Esophagus squamous epithelium (tissue), 5 donors: ENCODE measurements at places on chromosomes 13 and 19.

DNA sequence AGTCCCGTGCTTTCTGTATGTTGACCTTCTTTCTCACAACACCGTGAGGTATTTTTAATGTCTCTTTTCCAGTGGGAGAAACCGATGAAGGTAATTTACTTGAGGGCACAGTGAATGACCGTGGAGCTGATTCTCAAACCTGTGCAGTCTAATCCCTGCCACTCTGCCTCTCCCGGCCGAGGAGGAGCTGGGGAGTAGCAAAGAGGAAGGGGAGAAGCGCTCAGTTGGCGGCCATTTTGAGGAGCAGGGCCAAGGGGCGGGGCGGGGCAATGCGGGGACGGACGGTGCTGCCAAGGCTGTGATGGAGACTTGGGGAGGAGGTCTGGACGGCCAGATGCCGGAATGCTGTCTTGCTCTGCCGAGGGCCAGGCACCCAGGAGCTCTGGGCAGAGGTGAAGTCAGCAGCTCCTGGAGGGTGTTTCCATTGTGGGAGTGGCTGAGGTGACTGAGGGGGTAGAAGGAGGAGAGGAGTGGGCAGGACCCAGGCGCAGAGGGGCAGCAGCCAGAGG is 12.4 kb upstream of the RANBP3 start:
- H3K27me3 ChIP-seq: no peaks in the 10 kb centered on the region

- H3K4me1 ChIP-seq: peaks cover 44% of the 10 kb centered on the region
- DNase-seq: no peak
- H3K4me3 ChIP-seq: no peak overlapping the region
- H3K27ac ChIP-seq: peak overlapping the region; percentile 86
- no peaks in the 10 kb centered on the region for H3K27me3 ChIP-seq
These were observed 80.0 kb downstream of the KDM4B start for GRCh38 chr19:5048727-5049553.

GRCh38 chr19:10424011-10424637 is 3.8 kb downstream of the PDE4A start:
- H3K36me3 ChIP-seq: no peaks in the 10 kb centered on the region
- H3K4me1 ChIP-seq: peaks cover 28% of the 10 kb centered on the region
- peak overlapping the region; percentile 19 for H3K4me3 ChIP-seq
- H3K27ac ChIP-seq: peak overlapping the region; percentile 7
- DNase-seq: no peak

GRCh38 chr19:29795461-29796172 is 16.2 kb upstream of the CCNE1 start:
- H3K27me3 ChIP-seq: no peaks in the 10 kb centered on the region
- no peaks in the 10 kb centered on the region for H3K36me3 ChIP-seq
- DNase-seq: no peak

DNA sequence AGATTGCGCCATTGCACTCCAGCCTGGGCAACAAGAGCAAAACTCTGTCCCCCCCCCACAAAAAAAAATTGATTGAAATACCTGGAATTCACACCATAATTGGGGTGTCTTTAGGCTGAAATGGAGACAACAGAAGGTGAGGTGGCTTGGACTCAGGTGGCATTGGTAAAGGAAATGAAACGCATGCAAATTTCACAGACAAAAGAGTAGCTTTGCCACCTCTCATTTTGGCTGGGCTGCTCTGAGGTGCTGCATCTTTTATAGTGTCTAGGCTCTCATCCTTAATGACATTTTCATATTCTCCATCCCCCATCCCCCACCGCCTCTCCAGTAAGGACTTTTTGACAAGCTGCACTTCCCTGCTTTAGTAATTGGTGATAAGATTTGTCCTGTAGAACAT is 6.9 kb downstream of the UBE2L5 start:
- H3K4me3 ChIP-seq: no peak overlapping the region
- no peaks in the 10 kb centered on the region for H3K27me3 ChIP-seq
- peaks cover 17% of the 10 kb centered on the region for H3K4me1 ChIP-seq
- H3K27ac ChIP-seq: no peak overlapping the region

DNA sequence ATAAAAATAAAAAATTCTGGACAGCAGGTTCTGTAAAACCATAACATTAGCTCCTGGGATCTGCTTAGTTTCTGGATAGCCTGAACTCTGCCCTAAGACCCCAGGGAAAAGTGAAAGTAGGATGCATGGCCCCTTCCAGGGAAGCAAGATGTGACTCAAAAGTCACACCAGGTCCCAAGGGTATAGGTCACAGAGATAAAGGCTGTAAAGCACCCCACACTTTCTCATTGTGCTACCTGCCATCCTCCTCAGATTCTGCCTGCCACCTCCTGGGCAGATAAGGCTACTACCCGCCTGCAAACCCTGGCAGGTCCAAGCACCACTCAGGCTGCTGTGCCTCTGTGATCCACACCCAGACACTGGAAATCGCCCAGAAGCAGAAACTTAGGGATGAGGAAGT is 20.6 kb downstream of the FFAR2 start:
- H3K4me3 ChIP-seq: no peak overlapping the region
- no peak for DNase-seq
- H3K27ac ChIP-seq: no peak overlapping the region
- no peaks in the 10 kb centered on the region for H3K27me3 ChIP-seq
- H3K4me1 ChIP-seq: no peaks in the 10 kb centered on the region
- H3K36me3 ChIP-seq: no peaks in the 10 kb centered on the region

GRCh38 chr19:674282-675151 is 1.7 kb upstream of the FSTL3 start:
- no peak overlapping the region for H3K27ac ChIP-seq
- no peak for DNase-seq
- H3K36me3 ChIP-seq: no peaks in the 10 kb centered on the region
- peaks cover 31% of the 10 kb centered on the region for H3K4me1 ChIP-seq
- peaks cover 41% of the 10 kb centered on the region for H3K27me3 ChIP-seq
